Lung microvascular endothelial cell (primary cell): ENCODE measurements at places on chromosomes 3 and 15.

GRCh38 chr15:96882121-96882772, 551.7 kb downstream of the NR2F2 start:
- DNase-seq: no peak

DNA sequence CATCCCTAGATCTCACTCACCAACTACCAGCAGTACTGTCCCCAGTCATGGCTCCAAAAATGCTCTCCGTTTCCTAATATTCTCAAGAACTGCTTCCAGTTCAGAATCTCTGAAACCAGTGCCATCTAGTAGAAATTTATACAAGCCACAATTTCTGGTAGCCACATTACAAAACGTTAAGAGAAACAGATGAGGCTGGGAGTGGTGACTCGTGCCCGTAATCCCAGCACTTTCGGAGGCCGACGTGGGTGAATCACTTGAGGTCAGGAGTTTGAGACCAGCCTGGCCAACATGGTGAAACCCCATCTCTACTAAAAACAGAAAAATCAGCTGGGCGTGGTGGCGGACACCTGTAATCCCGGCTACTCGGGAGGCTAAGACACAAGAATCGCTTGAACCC, 78.4 kb upstream of the RAD18 start:
- no peak for DNase-seq

DNA sequence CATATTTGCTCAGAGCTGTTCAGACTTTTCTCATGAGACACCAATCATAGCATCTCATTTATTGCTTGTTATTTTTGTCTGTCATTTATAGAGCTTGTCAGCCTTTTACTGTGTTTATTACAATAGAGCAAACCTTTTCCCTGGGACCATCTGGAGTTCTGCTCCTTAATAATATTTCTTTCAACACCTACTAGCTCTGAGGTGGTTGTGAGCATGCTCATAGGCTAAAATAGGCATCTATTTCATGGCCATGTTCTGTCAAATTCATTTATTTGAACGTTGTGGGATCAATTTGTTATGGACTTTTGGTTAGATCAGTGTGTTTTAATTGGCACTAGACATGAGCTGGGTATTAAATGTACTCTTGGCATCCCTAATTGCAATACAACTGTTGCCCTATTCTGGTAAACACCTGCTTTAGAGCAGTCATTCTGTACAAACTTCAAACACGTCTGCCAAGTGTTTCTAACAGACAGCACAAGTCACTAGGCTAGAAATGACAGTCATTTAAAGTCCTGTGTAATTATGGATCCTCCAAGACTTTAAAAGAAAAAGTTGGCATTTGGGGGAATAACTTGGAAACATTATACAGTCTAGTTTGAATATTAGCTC, 766.3 kb downstream of the ZNF385D start:
- no peak for DNase-seq

DNA sequence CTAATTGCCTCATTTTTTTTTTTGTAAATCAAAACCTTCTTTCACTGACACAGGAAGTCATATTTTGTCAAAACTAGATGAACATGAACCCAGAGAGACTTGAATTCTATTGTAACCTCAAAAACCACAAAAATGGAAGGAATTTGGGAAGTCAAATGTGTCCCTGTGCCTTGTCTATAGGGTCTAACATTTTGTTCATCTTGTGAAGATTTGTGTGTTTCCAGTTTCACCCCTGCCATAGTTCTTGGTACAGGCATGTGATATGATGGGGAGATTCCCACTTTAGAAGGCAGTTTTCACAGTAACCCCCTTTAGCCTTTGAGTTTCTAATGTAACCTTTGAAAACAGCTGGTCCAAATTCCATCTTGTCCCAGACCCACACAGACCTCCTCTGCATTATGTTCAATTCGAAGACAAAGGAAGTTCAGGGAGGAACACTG, 318.5 kb upstream of the ADAMTS9 start:
- DNase-seq: no peak

DNA sequence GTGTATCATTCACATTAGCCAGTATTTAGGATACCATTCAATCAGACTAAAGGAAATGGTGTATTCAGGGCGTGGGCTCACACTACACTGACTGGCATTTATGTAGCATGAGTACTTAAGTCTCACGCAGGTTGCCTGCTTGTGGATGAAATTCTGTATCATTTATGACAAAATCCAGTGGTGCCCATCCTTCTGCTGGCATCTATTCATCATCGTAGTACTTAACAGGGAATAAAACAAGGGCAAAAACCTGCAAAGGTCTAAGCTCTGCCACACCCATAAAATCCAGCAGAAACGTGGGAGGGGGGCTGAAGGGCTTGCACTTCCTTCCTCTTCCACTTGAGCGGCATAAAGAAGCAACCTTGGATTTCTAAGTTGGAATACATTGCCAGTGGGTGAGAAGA, 2.7 kb downstream of the GAP43 start:
- DNase-seq: no peak

- DNase-seq: no peak
Observed at GRCh38 chr15:58731756-58732535, 17.6 kb downstream of the ADAM10 start.

DNA sequence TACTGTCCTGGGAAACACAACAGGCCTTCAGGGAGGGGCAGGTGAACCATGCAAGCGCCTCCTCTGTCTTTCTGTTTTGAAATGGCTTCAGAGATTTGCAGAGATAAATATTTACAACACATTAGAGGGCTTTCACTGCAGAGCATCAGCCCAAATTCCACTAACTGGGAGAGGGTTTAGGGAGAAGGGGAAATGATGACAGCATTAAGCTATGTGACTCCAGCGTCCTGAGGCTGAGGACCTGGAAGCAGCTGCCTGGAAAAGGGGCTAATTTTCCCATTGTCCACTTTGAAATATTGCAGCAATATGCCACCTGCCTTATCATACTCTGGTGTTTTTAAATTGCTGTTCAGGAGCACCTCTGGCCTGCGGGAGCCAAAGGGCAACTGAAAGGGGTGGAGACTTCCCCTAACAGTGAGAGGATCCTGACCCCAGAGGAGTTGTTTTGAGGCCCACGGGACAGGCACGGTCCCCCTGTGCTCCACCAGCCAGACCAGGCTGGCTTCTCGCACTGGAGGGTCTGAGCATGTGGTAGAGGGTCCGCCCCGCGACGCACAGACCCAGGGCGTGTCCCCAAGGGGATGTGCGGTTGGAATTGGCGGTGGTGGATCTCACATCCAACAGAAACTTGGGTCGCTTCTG, 110.6 kb downstream of the XXYLT1 start:
- DNase-seq: peak; percentile 93

GRCh38 chr3:79199966-79200365, 567.8 kb downstream of the ROBO1 start:
- DNase-seq: no peak

DNA sequence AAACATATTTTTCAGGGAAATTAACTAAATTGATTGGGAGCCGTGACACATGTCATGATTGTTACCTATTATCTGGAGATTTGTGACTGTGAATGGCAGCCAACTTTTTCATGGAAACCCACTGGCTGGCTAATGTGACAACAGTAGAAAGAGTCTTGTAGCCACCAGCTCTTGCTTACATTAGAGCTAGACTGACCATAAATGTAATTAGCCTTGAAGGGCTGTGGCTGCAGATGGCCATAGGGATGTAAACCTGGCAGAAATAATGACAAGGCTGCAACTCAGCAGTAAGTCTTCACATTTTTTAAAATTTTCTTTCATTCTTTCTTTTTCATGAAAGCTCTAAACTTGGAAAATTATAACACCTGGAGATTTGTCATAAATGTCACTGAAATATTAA, 168.2 kb upstream of the ROBO2 start:
- DNase-seq: no peak

GRCh38 chr3:100274361-100274760, 13.6 kb downstream of the TBC1D23 start:
- no peak for DNase-seq

DNA sequence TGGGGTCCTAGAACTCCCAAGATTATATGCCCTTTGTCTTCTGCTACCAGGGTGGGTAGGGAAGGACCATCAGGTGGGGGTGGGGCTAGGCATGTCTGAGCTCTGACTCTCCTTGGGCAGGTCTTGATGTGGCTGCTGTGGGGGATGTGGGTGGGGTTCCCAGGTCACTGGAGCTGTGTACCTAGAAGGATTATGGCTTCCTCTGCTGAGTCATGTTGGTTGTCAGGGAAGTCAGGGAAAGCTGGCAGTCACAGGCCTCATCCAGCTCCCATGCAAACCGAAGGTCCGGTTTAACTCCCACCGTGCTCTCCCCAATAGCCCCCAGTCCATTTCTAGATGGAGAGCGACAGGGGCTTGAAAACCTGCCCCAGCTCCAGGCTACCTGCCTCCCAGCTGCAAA, 35.2 kb downstream of the EID1 start:
- peak; percentile 9 for DNase-seq

DNA sequence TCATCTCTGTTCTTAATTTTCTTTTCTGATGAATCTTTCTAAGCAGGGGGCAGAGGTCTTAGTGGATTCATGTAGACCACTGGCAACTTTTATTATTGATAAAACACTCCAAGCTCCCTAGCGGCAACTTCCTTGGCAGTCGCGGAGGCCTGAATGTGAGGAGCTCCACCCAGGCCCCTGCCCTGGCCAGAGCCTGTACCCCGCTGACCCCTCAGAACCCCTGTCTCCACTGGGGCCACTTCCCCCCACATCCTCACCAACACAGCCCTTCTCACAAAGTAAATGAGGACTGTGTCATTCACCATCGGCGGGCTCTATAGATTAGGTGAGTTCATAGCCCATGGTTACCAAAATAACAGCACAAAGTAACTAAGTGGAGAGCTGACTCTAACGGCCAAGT, 111.6 kb downstream of the TPRA1 start:
- DNase-seq: no peak

DNA sequence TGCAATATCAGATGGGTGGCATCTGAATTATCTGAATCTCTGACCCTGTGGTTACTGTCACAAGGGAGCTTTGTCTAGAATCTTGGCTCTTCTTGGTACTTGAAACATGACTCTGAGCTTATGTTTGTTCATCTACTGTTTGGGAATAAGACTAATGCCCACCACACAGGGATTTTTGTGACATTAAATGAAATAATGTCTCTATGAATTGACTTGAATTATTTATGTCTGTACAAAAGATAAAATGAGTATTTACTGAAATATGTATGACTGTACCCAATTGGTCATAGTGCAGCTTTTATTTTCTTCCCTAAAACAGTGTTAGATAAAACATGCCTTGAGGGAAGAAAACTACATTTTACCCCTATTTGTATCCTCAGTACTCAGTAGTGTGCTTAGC, 87.9 kb upstream of the ZPLD1 start:
- no peak for DNase-seq

GRCh38 chr3:97711654-97712053, 52.9 kb upstream of the ARL6 start:
- DNase-seq: no peak

DNA sequence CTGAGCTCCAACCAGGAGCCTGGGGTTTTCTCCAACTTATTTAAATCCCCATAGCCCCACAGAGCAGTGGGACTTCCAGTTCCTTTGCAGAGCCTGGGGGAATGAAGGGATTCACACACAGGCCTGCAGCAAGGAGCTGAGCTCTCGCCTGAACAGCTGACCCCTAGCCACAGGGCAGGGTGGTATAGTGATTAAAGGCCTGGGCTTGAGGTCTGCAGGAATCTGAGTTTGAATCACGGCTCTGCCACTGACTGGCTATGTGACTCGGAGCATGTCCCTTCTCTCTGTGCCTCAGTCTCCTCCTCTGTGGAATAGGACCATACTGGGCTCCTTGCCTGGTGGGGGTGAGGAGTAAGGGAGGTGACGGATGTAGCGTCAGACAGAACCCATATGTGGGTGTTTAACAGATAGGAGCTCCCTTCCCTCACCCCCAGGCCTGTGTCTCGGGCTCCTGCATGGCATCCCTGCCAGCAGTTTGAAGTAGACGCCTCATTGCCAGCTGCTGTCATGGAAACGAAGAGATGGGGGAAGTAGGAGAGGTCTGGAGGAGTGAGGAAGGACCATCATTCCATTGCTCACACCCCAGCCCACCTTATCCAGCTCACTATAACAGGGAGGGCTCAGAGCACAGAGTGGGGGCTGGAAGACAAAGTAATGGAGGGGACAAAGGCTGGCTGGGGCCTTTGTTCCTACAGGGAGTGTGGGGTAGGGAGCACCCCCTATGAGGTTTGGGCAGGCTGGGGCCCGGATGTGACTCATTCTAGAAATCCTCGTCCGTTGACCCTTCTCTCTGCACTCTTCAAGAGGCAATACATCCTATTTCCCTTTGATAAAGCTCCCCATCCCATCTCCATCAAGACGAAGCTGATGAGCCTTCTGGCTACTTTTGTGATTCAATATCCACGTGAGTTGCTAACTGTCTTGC, 14.8 kb downstream of the HRH1 start:
- peak; percentile 44 for DNase-seq

DNA sequence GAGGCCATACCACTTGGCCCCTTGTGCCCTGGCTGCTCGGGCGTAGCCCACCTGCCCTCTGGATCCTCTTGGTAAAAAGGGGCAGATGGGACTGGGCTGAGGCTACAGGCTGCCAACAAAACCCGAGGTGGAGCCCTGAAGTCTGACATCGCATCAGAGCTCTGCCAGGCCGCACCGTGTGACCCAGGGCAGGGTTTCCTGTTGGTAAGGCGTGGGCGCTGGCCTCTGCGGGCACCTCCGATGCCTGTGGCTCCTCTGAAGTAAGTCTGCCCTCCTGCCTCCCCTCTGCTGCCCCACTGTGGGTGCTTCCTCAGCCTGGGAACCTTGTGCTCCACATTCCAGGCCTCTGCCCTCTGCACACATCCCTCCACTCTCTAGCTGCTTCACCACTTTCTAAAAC, 8.9 kb downstream of the CHDH start:
- DNase-seq: no peak

DNA sequence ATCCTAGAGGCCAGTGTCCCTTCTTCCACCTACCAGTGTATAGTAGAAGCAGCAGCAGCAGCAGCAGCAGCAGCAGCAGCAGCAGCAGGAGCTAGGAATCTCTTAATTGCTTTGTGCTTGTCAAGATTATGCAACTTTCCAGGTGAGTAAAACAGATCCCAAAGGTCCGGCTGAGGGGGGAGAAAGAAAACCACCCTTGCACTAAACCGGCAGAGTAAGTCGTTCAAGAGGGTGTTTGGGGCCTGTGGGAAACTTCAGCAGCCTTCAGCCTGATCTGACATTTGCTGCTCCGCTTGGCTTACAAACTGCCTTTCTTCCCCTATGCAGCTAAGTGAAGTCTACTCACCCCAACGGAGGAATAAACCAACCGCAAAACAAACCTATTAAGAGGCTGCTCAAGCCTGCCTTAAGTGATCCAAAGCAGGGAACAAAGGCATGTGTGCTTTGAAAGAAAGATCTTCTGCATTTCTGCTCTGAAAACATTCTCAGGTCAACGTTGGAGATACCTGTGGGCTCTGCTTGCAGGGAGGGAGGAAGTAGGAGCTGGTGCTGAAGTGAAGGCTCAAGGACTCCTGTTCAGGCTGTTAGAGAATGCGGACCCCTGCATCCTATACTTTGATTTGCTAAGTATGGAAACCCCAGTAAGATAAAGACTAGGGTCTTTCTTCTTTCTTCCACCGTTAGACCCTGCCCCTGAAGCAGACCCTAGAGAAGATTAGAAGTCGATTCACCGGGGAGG, 35.7 kb upstream of the DLG1 start:
- DNase-seq: no peak
